ENCODE measurements at places on chromosomes 1 and 21.

GRCh38 chr1:15937706-15938168, 38.2 kb downstream of the ZBTB17 start:
- DNase-seq, result no peak

GRCh38 chr21:40976198-40977109, 129.5 kb upstream of the DSCAM start:
- DNase-seq, result no peak

DNA sequence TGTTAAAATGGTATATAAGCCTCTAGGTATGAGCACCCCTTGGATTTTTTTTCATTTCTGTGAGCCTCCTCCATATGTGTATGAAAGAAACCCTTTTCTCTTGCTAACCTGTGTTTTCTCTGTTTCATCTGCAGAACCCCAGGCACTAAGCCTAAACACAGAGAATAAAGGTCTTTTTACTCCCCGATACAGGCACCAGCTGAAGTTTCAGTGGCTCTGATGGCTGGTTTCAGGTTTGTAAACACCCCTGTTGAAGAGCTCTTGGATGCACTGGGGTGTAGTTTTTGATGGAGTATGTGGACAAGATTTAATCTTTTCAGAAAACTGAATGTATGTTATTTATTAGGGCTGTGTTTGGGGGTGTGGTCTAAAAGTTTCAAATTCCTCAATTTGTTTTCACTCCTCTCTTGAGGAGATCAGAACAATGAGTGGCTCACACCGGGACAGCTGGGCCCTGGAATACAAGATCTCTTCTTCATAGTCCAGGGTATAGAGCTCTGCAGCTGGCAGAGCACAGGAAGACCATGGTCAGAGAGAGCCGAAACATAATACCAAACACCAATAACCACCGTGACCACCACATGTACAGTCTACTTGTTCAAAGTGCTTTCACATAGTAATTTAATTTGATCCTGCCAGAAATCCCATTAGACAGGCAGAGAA, 50.2 kb upstream of the VTCN1 start:
- no peak for DNase-seq

- DNase-seq, result no peak
Measured at GRCh38 chr1:95229037-95229436, 5.0 kb upstream of the RWDD3 start.

- no peak for DNase-seq
Measured at GRCh38 chr1:54874079-54874830, 12.7 kb downstream of the DHCR24 start.

DNA sequence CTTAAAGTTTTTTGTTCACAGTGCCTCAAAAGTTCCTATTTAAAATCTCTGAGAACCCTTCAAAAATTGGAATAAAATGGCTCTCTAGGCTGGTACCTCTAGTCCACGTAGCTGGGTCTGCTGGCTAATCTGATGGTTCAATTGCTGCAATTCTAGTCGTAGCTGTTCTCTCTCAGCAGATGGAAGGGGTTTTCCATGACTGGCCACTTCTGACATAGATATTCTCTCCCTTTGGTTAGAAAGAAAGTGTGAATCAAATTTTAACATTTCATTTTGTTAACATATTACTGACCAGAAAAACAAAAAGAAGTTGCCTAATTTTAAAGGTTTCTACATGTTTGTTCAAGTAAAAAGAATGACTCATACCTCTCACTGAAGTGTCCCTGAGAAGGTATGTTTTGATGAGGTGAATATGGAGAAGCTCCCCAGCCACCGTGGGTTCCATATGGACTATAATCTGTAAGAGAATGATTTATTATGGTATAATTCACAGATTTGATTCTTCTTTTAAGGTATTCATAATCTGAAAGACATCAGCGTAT, 29.3 kb upstream of the SERPINC1 start:
- no peak for DNase-seq

DNA sequence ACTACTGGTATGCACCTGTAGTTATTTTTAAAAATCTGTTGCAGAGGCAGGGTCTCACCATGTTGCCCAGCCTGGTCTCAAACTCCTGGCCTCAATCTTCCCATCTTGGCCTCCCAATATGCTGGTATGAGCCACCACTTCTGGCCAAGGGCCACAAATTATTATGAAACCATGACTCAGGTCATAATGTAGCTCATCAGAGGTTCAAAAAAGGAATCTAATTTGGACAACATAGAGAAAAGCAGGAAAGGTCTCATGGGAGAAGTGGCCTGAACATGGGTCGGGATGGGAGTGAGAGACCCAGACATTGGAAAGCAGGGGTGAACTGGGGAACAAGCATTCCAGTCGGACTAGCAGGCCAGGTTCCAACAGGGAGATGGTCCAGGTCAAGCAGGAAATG, 45.2 kb upstream of the C1orf198 start:
- DNase-seq, result no peak

- DNase-seq, result no peak
Measured at GRCh38 chr21:25956993-25957714, 213.4 kb downstream of the APP start.

- no peak for DNase-seq
Measured at GRCh38 chr1:28249866-28250295, 9.4 kb upstream of the SESN2 start.

- no peak for DNase-seq
Measured at GRCh38 chr1:235045034-235045690, 83.5 kb downstream of the TOMM20 start.

DNA sequence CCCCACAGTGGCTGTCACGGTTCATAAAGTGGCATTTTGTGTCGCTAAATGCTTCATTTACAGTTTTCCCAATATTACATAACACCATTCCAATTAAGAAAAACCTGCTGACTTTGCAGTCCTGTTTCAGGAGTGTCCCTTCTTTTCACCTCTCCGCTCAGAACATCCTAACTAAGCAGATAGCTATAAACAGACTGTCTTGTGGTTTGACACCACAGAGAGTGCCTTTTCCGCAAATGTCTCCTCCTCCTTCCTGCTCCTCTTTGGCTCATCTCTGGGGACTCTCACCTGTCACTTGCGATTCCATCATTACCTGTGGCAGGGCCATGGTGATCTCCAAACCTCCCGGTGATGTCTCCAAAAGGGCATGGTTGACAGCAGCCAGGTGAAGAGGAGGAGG, 119.0 kb downstream of the CNIH3 start:
- no peak for DNase-seq

GRCh38 chr1:3850857-3851256, 6.2 kb downstream of the CEP104 start:
- DNase-seq, result no peak

- no peak for DNase-seq
Measured at GRCh38 chr1:184615301-184615700, 139.4 kb downstream of the EDEM3 start.

Data from effector CD8-positive, alpha-beta T cell (primary cell).